ENCODE measurements at places on chromosomes 1 and 21.

- no peak for DNase-seq
Observed at GRCh38 chr1:30990591-30990990, 74.9 kb downstream of the PUM1 start.

DNA sequence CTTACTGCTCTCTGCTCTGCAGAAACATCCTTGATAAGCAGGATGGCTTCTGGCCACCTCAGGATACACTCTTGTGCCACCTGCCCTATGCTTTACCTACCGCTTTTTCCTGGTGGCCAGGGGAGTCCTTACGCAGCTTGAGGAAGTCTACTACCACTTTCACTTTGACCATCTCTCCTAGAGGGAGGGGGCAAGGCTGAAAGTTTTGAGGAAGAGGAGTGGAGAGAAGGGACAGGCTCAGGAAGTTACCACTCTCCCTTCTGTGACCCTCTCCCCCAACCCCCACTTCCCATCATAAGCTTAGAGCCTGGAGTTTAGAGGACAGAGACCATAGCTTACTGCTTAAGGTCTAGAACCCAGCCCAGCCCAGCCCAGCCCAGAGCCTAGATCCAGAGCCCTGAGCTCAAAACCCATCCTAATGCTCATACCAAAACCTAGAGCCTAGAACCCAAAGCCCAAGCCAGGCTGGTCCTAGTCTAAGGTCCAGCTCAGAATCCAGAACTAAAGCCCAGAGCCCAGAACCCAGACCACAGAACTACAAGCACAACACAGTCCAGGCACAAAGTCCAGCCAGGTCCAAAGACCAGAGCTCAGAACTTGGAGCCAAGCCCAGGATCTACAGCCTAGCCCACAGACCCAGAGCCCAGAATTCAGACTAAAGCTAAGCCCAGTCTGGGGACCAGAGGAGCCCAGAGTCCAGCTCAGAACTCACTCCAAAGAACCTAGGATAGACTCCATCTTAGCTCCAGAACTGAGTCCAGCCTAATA is 18.0 kb upstream of the MFSD2A start:
- DNase-seq = no peak

DNA sequence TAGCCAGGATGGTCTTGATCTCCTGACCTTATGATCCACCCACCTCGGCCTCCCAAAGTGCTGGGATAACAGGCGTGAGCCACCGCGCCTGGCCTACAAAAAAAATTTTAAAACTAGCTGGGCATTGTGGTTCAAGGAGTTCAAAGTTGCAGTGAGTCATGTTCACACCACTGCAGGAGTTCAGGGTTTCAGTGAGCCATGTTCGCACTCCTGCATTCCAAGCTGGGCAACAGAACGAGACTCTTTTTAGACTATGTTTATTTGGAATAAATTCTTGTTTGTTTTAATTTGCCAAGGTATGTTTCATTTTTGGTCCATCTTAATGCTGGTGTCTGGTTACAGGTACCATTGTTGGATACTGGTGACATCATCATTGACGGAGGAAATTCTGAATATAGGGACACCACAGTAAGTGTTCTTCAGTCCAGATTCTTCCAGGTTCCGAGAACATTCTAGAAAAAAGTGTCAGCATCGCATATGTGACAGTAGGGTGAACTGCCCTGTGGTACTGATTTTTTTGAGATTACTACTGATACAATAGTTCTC is 3.9 kb downstream of the PGD start:
- no peak for DNase-seq

DNA sequence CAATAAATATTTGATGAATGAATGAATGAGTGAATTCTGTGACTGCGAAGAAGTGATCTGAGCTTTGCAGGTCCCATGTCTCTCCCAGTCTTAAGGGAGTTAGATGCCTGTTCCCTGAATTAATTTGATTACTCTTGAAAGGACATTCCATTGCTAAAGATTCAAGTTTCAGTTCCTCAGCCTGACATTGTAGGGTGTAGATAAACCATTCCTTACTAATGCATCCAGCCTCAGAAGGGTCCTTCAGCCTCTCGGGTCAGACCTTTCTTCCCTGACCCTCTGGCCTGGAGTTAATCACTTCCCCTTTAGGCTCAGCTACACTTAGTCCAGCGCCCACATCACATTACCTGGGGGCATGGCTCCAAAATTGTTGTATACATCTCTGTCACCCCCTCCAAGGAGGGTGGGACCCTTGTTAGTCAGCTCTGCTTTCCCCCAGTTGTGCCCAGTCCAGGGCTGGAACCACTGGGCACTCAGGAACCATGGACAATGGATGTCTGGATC is 2.6 kb downstream of the INSRR start:
- no peak for DNase-seq

GRCh38 chr1:197320991-197321531 is 53.0 kb downstream of the CRB1 start:
- DNase-seq = no peak

DNA sequence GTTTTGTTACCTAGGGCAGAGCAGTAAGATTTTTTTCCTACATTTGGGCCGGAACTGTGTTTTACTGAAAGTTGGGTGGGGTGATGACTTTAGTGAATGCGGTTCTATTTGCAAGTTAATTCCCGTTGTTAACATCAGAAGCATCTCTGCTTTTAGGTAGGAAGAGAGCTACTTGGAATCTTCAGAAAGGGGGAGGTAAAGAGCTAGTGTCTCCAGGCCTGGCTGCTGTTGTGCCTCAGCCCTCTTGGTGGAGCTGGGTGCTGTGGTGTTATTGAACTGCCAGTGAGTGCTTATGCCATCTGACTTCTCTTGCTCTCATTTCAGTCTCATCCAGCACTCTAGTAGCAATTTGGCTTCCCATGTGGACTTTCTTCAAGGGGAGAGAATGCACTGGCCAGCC is 3.4 kb downstream of the KDM4A start:
- DNase-seq = no peak

GRCh38 chr1:170309389-170310013 is 163.7 kb downstream of the NTMT2 start:
- no peak for DNase-seq

DNA sequence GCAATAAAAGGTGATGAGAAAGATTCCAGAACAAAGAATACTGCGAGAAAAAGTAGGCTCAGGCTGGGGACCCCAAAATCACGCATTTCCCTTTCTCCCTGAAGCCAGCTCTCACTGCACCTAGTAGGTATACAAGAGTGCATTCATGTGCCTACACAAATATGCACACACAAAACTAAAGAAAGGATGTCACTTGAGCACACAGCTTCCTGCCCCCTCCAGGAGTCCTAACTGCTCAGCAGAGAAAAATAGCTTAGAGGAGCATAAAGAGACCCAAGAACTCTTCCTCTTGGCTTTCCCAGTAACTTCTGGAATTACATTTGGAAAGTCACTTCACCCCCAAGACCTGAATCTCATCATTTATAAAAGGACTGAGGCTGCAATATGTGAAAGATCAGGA is 38.0 kb downstream of the JAK1 start:
- DNase-seq = no peak

- no peak for DNase-seq
Observed at GRCh38 chr1:41427122-41427913, 57.2 kb downstream of the EDN2 start.

DNA sequence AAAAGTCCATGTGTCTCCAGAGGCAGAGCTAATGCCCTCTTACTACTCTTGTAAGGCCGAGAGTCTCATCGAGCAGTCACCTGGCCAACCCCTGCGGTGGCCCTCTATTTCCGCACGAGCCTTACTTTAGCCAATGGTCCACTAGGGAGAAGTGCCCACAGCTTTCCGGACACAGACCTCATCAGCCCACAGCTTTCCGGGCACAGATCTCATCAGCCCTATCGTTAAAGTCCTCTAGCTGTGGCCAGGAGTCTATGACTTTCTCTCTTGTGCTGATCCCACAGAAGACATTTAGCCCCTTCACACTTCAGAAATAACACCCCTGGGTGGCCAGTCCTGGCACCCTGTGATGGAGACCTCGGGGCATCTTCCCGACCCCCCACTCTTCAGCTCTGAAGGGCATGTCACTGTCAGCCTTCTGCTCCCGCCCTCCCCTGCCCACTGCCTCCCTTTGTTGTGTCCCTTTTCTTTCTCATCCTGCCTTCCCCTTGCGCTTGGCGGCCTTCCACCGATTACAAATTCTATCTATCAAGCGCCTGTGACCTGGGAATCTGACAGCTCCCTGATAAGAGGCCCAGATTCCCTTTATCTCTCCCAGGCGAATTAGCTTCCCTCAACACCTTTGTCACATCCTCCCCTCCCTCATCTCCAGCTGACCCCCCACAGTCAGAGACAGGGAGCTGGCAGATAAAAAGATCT is 161.0 kb downstream of the PLXNA2 start:
- no peak for DNase-seq

- no peak for DNase-seq
Observed at GRCh38 chr1:82346141-82346540, 545.4 kb downstream of the ADGRL2 start.

DNA sequence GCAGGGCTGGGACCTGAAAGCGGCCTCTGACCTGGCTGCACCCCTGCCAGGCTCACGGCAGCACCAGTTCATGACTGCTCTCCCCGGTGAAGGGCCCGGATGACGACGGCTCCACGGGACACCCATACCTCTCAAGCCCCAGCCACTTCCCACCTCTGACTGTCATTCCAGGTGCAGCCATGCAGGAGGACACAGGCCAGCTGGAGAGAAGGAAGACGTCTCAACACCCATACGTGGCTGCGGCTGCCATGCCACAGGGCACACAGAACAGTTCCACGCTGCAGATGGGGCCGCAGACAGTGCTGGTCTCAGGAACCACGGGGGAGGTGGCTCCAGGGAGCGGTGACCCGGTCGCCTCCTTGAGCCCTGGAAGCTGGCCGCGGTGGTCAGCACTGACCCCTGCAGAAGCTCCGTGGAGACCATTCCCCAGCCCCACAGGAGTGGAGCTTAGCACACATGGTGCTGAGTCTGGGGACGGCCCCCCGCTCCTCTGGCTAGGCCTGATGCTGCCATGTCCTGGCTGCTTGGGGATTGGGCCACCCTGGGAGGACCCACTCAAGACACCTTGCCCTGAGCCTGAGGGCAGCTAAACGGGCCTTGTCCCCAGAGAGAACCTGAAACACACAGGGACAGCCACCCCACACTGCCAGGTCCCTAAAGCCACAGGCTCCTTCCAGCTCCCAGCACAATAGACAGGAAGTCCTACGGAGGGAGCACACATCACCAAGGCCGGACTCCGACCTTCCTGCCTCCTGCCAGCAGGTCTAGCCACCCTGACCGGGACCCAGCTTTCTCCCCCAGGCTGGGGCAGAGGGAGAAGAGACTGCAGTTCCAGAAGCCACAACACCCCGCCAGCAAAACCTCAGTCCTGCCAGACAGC is 8.6 kb downstream of the WNT9A start:
- DNase-seq = no peak

DNA sequence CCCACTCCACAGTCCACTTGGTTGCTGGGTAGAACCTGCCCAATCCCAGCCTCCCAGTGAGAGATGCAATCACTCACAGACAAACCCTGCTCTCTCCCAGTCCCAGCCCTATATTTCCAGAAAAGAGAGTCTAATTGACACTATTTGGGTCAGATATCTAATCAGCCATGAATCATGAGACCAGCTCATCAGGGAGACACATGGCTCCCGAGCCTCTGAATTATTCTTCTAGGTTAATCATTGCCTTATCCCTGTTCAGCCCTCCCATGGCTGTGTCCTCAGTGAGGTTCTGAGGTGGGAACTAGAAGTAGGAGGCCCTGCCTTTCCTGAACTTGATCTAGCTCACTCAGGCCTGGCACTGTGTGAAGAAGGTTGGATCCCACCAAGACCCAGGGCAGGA is 49.9 kb upstream of the ZC3H12A start:
- DNase-seq = no peak

DNA sequence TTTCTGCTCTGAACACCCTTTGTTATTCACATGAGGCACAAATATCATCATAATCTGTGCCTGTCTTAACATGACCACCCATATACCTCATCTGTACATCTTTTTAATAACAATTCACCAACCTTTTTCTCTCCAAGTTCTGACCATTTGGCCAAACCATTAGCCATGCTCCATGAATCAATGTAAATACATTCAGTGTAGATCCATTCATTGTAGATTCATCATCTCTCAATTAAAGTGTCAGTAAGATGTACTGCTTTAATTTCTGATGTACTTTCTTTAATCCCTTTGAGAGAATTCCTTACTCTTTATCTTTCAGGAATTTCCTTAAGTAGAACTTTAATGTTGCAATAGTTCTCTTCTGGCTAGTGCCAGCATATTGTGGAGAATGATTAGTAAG is 126.2 kb upstream of the LRRC7 start:
- DNase-seq = no peak

GRCh38 chr1:152018537-152018936 is 18.3 kb downstream of the S100A11 start:
- no peak for DNase-seq

GRCh38 chr1:71743862-71744261 is 538.5 kb downstream of the NEGR1 start:
- DNase-seq = no peak

DNA sequence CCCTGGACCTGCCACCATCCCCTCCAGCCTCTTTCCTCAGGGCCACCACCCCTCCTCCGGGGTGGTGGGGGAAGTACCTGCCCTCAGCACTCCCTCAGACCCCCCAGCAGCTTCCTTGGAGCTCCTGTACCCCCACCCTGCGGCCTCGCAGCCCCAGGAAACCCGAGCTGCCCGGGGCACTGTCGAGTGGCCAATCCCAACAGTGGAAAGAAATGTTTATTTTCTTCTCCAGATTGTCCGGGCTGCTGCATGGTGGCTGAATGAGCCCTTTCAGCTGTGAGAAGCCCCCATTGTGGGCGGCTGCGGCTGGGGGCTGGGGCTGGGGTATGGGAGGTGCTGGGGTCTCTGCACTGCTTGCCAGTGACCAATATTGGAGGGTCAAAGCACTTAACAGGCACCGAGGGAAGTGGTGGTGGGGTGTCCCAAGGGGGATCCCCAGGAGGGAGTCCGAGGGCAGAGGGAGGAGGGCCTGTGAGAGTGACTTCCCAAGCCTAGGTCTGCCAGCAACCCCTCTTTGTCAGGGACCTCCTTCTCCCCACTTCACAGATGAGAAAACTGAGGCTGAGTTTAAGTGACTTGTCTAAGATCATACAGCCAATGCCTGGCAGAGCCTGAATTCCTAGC is 25.2 kb downstream of the RUNX3 start:
- DNase-seq = no peak

GRCh38 chr1:184552446-184552845 is 165.6 kb downstream of the C1orf21 start:
- no peak for DNase-seq

All from stimulated activated CD8-positive, alpha-beta memory T cell treated with anti-CD3 and anti-CD28 coated beads, Interleukin-4, amount 100 ng/mL, for 4 hours (primary cell).